Heart right ventricle (tissue), 16 donors: ENCODE measurements at places on chromosomes 13 and 19. TPM values are rescaled to one million over a fixed set of nuclear protein-coding genes. Genes with fewer than 3 reads are reported as not detected.

DNA sequence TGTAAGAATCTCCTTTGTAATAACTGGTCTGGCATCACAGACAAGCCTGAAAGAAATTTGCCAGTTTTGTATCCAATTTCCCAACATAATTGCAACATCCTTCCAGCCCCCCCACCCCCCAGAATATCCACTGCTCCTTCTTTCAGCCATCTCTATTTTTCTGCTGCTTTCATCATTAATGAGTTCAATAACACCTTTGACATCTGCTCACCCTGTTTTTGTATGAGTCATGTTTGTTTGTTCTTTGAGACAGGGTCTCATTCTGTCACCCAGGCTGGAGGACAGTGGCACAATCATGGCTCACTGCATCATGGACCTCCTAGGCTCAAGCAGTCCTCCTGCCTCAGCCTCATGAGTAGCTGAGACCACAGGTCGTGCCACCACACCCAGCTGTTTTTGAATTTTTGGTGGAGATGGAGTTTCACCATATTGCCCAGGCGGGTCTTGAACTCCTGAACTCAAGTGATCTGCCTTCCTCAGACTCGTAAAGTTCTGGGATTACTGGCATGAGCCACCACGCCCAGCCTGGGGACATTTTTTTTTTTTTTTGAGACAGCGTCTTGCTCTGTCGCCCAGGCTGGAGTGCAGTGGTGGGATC, 7.0 kb upstream of the ZC3H4 start:
- no peak for DNase-seq

The CCDC106 gene
- 15.3 TPM for polyA plus RNA-seq

The CILP2 gene
- 0.07 TPM for polyA plus RNA-seq

DNA sequence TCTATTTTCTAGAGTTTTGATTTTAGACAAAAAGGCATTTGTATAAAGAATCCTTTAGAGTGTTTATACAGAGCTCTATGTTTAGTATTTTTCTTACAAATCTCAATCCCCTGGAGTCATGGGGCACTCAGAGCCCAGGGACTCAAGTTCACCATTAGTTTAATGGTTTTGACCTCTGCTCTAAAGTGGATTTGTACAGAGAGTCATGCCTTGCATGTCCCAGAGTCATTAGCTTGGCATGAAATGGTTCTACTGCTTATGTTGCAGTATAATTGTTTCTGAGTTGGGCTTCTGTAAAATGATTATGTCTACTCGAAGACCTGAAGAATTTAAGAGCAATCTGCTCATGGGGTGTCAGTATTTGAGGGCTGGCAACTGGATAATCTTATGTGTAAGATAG, 406.2 kb downstream of the DLEU7 start:
- no peak for DNase-seq

DNA sequence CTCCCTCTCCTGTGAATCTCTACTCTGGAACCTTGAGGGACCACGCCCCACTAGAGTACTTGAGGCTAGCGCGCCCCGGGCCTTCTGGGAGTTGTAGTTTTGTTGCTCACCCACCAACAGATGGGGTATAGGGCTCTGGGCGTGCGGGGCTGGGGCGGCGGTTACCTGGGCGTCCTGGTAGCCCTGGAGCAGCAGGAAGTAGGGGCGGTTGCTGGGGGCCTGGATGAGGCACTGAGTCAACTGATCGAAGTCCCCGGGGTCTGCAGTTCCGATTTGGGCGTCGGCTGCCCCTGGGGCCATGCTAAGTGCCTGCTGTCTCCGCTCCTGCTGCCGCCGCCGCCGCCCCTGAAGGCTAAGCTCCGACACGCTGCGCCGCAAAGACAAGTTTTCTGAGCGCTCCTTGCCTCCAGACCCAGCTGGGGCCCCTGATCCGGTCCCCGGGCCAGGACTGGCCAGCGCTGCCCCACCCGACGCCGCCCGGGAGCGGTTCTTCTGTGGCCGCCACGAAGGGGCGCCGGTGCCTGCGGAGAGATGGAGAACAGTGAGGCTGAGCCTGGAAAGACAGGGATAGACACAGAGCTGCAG, 5.3 kb downstream of the RASIP1 start:
- DNase-seq: no peak

The RNF113B gene
- polyA plus RNA-seq: not detected

The ZNF878 gene
- polyA plus RNA-seq: 0.13 TPM
